Activated CD4-positive, alpha-beta memory T cell treated with anti-CD3 and anti-CD28 coated beads, Interleukin-2, amount 10 ng/mL, durations not matched to agents 7 days and 5 days (primary cell): ENCODE measurements at places on chromosomes 6 and 20.

GRCh38 chr6:150599199-150600009 is at the start of gene PLEKHG1:
Gene PLEKHG1, plus strand, starts transcription at chr6:150599885. Its CDS starts 133,797 bp downstream, at chr6:150733682.
- peak; percentile 68 for DNase-seq

DNA sequence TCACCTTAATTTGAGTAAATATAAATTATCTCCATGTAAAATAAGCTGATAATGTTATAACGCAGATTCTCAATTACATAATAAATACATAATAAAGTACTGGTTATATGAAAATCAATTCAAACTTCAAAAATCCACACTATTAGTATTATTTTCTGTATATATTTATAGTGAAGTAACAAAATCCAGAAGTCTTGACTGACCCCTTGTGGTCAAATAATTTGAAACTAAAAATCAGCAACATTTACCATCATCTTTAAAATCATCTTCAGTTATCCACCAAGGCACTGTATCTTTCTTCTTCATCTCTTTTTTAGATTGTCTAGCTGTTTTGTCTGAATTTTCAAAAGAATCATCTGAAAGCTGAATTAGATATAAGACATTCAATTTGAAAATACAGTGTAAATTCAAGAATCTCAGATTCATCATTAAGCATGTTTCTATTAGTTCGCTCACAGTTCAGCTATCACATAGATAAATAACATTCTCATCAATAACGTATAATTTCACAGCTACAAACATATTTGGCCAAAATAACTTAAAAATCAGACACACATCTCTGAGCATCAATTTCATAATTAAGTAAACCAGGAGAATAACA is 6.5 kb downstream of the CEP162 start:
- DNase-seq, result no peak

DNA sequence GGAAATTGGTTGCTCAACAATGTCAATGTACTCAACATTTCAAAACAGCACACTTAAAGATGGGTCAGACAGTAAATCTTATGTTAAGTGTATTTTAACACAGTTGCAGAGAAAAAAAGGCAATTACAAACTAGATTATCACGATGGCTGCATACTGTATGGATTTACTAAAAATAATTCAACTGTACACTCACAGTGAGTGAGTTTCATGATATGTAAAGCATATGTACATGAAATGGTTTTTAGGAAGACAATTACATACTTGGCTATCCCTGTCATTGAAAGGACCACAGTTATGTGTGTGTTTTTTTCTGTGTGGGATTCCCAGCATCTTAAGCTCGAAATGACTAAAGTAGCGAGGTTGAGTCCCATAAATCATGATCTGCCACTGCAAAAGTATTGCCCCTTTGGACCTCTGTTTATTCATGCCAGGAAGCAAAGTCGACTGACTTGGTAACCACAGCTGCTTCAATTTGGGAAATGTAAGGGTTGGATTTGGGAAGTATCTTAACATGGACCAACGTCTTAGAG is 5.5 kb upstream of the SALL4 start:
- DNase-seq, result no peak

- DNase-seq, result no peak
Observed at GRCh38 chr6:132143258-132143657, 192.1 kb upstream of the CCN2 start.

DNA sequence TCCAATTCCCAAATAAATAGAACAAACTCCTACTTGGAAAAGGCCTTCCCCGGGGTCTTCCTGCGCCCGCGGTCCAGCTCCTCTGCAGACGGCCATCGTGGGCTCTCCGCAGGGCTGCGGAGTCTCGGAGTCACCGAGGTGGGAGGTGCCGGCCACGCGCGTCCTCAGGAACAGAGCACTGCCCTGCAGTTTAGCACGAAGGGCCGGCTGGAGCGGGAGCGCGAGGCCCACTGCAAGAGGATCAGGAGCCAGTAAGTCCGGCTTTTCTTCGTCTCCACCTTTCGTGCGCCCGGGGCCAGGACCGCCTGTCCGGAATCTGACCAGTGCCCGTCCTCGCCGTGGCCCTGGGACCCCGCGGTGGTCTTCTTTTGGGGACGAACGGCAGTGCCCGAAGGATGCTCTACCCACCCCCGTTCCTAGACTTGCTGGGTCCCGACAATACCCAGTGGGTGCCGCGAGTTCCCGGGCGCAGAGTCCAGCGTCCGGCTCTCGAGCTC is 1.4 kb downstream of the BHLHE23 start:
- no peak for DNase-seq

DNA sequence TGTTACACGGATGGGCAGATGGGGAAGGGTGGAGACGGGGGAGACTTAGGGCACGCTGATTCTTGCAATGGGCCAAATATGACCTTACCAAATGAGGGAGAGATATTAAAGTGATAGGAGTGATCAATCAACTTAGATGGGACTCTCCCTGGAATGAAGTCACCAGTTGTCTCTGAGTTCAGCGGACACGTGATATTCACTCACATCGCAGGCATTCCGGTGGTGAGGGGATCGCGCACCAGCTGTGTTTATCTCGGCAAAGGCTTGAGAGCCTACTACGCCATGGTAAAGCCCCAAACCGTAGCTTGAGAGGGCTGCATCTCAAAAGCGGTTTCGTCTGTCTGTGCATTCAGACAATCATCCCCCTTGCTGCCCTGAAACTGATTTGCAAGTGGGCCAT is 5.5 kb downstream of the BMP7 start:
- no peak for DNase-seq

GRCh38 chr6:155077331-155077730 is 82.2 kb downstream of the TIAM2 start:
- DNase-seq, result no peak

GRCh38 chr6:105886066-105886813 is 199.9 kb upstream of the PRDM1 start:
- no peak for DNase-seq

DNA sequence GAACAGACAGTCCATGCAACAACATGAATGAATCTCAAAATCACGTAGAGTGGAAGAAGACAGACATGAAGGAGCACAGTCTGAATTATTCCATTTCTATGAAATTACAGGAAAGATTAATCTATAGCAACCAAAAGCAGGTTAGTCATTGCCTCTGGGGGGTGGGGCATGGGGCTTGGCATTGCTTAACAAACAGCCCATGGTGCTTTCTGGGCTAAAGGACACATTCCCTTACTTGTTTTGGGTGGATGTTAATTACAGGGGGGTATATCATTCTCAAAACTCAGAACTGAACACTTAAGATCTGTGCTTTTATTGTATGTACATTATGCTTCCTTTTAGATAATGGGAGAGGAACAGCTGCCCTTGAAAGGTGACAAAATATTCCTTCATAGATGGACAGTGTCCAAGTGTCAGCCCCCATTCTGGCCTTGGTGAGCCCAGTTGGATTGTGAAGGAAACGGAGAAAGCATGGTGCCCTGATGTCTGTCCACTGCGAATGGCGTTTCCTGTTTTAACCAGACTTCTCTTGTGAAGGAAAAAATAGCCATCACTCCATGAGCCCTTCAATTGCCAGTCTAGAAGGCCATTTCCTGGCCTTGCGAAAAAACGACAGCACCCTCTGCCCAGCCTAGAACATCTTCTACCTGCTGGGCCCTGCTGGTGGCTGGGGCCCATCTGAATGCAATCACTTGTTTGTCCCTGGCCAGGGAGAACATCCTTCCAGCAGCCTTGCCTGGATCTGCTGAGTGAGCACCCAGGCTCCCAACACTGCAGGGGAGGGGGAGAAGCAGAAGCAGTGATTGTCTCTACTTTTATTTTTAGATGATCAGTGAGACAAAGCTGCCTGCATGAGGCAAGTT is 179.7 kb downstream of the BCAS1 start:
- DNase-seq, result no peak

GRCh38 chr20:25580711-25581110 is 4.6 kb downstream of the NINL start:
- DNase-seq, result no peak

DNA sequence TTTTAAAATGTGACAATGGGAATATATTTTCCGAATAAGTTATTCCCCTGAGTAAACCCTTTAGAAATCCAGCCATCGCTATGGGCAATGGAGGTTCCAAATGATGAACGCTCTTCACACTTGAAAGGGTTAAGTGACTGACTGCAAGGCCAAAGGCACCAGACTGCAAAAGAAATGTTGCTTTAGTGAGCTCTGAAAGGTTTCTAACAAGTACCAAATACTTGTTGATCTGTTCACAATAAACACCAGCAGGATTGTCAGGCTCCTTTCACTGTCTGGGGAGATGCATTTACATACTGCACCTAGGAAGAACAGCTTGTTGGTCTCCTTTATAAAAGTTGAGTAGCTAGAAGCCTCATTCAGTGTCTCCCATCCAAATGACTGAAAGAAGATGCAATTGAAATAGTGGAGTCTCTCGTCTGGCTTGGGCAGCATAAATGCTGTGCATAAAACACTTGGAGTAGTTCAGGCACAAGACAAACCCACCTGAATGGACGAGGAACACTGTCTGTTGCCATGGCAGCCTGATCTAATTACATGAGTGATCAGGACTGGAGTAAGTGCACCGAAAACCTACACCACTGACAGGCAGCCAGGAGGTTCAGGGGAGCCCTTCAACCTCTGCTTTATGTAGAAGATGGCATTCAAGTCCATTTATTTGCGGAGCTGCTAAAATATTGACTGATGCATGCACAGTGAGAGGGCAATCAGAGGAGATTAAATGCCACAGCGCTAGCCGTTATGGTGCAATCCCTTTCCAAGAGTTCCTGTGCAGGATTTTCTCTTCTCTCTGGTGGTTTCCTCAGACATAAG is 2.9 kb downstream of the ATXN1 start:
- no peak for DNase-seq

DNA sequence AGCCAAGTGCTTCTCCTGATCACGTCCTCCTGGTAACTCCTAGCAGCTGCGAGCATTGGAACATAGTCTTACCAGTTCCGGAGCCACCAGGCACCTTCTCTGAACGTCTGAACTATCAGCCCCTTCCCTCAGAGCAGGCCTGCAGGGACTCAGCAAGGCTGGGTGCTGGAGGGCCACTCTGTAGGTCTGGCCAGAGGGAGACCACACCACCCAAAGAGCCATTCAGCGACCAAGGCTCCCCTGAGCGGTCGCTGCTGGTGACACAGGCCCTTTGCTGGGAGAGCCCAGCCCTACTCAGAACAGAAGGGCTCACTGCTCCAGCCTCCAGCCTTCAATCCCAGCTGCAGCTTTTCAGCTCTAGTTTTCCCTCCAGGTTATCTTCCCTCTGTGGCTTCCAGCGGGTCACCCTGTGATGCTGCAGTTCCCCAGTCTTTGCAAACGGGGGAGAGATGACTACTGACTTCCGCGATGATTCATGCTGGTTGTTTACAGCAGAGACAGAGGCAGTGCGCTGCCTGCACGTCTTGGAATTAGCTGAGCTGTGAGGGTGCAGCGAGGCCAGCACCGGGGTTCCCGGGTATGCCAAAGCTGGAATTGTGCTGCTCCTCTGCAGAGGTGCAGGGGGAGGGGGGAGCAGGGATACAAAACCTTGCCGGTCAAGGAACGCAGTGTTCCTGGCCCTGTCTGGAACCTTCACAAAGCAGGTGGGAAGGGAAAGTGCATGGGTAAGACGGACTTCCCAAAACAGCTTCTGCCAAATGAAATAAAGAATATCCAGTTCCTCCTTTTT is 161.4 kb downstream of the LY86 start:
- DNase-seq, result peak; percentile 67

DNA sequence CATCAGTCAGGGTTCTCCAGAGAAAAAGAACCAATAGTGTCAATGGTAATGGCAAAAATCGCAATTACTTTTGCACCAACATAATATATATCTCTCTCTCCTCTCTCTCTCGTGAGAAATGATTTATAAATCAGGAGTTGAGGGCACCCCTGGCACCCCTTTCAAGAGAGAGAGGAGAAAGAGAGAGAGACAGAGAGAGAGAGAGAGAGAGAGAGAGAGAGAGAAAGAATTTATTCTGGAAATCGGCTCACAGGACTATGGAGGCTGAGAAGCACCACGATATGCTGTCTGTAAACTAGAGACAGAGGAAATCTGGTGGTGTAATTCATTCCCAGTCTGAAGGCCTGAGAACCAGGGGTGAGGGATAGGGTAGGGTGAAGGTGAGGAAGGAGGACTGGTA is 201.9 kb upstream of the MAP3K7 start:
- no peak for DNase-seq
